ENCODE measurements at places on chromosomes 1 and 21. TPM values are rescaled to one million over a fixed set of nuclear protein-coding genes. Genes with fewer than 3 reads are reported as not detected.

Gene SFN
- not detected for total RNA-seq

Gene TPTE
- total RNA-seq = not detected

DNA sequence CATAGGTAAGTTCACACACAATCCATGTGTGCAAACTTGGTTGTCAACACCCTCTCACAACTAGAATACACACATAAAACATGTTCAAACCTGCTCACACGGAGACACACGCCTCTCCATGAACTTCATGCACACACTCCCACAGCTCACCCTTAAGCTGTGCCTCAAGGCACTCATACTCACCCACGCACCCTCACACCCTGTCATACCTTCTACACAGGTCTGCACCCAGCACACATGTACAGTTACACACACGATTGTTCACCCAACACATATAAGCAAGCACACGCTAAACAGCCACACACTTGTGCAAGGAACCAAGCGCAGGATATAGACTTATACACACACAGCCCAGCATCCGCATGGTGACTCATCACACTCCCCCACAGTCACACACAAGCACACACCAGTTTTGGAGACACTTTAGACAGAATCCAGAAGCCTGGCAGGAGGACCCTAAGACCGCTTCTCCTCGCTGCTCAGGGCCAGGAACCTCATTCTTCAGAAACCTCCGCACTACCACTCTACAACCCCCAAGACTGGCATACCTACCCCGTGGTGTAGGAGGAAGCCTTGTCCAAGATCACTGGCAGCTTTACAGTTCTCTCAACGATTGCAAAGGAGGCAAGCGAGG is 58.7 kb upstream of the ZC3H12A start:
- no peak overlapping the region for H3K4me3 ChIP-seq
- H3K36me3 ChIP-seq = no peaks in the 10 kb centered on the region
- H3K27me3 ChIP-seq = peaks cover 4% of the 10 kb centered on the region

- H3K36me3 ChIP-seq = no peaks in the 10 kb centered on the region
- DNase-seq = no peak
- H3K4me1 ChIP-seq = no peaks in the 10 kb centered on the region
- H3K4me3 ChIP-seq = no peak overlapping the region
Observed at GRCh38 chr21:39715804-39716397, 29.1 kb upstream of the IGSF5 start.

- H3K36me3 ChIP-seq = no peaks in the 10 kb centered on the region
- peak; percentile 82 for DNase-seq
- no peak overlapping the region for H3K4me3 ChIP-seq
- no peaks in the 10 kb centered on the region for H3K27me3 ChIP-seq
- H3K4me1 ChIP-seq = peaks cover 23% of the 10 kb centered on the region
Observed at GRCh38 chr1:227887697-227888403, 59.9 kb downstream of the WNT9A start.

All from osteocyte (in vitro differentiated cells).